ENCODE measurements at places on chromosomes 5 and 9.

- DNase-seq: peak; percentile 64
Measured at GRCh38 chr9:89850631-89851325, 246.0 kb downstream of the GADD45G start.

DNA sequence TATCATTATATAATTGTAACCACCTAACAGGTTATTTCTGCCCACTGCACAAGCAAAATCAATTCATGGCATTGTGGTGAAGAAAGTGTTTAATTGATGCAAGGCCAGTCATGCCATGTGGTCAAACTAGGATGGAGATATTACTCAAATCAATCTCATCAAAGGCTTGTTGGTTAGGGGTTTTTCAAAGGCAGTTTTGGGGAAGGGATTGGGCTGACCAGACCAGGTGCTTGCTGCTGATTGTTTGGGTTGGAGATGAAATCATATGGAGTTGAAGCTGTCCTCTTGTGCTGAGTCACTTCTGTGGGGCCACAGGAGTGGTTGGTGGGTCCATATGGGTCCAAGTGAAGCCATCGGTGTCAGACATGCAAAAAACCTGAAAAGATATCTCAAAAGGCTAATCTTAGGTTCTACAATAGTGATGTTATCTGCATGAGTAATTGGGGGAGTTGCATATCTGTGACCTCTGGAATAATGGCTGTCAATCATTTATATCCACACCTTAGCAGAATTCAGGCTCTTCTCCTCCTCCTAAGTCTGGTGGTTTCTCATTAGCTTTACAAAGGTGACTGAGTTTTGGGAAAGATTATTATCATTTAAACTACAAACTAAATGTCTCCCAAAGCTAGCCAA lies 44.9 kb downstream of the HMGCS1 start:
- DNase-seq: no peak

DNA sequence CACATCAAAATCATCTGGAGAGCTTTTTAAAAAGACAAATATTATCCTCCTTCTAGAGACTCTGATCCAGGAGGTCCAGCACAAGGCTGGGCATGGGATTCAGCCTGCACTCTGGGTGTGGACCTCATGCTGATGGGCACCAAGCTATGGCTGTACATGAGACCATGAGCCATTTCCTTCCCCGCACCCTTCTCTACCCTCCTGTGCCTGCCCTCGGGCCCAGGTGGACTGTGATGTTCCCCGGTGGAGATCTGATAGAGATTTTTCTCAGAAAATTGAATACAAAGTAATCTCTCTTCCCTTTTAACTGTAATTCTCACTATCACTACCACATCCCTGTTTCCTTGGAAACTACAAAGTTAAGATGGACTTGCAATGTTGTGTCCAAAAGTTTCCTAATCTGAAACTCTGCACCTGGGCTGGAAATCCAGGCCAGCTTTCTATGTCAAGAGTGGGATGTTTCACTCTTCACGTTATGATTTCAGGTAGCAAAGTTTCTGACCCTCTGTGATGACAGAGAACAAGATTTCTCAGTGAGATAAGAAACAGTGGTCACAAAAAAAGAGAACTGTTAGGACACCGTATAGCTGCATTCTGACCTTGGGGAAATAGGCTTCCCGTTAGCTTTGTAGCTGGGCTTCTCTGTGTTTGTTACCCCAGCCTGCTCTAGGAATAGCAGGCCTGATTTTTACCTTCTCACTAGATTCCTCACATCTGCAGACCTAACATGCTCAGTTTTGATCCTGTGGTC lies 11.5 kb downstream of the SFXN1 start:
- no peak for DNase-seq

DNA sequence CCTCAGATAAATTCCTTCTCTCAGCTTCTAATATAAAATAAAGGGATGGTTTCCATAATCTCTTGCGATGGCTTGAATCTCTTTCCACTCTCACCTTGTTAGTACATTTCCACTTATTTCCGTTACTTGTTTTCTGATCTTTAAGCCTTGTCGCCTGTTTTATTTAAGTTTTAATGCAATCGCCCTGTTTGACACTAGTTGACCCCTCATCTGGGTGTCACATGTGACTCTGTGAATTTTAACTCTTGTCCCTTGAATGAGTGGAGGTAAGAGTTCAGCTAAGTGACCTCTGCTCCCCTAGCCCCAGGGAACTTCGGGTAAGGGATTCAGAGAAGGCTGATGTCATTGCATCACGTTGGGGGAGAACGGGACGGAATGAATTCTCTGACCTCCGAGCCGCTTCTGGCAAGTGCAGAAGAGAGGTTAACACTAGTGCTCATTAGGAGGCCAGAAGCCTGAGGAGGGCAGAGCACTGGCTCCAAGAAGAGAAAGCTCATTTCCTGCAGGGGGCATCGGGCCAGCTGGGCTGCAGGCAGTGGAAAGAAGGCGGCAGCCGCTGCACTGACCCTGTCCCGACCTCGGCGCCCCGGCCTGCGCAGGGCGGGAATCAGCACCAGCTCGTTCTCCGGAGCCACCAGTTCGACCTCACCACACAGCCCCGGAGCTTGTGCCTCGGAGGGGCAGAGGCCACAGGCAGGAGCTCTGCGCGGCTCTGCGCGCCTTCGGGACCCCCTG lies 569 bp downstream of the HINT2 start:
- DNase-seq: no peak

Measured in left forelimb (tissue), 1 donor.